AG08395 (cell line): ENCODE measurements at places on chromosomes 11 and 22.

GRCh38 chr11:6402061-6402470, 11.8 kb downstream of the SMPD1 start:
- DNase-seq = no peak

- no peak for DNase-seq
Measured at GRCh38 chr22:43407591-43407990, 4.2 kb upstream of the MPPED1 start.

DNA sequence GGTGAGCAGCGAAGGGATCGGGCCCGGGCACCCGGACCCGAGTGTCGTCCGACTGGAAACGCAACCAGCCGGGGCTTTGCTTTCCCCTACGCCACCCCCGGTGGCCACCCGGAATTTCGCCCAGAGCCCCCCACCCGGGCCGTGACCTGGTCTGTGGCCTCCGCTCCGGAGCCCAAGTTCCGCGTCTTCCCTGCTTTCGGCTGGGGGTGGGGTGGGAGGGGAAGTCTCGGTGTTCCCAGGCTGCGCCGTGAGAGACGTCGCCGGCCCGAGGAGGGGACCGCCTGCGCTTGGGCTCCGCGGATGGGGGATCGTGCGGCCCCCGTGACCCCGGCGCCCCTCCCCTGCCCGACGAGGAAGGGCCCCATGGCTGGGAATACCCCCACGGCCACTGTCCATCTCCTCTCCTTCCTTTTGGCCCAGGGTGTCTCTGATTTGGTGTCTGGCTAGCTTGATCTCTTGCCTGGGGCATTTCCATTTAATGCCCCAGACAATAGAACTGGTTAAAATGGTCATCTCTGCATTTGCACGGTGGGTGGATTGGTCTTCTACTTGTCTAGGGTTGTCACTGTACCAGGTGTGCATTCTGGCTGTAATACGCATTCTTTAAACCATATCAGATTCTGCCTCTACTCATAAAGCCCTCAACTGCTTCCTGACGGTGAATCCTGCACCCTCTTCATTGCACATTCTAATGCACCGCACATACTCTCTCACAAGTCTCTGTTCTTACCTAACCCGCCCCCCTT, 789 bp downstream of the SIK2 start:
- DNase-seq = peak; percentile 48

GRCh38 chr11:134017511-134018430, 51.1 kb upstream of the JAM3 start:
- DNase-seq = no peak

DNA sequence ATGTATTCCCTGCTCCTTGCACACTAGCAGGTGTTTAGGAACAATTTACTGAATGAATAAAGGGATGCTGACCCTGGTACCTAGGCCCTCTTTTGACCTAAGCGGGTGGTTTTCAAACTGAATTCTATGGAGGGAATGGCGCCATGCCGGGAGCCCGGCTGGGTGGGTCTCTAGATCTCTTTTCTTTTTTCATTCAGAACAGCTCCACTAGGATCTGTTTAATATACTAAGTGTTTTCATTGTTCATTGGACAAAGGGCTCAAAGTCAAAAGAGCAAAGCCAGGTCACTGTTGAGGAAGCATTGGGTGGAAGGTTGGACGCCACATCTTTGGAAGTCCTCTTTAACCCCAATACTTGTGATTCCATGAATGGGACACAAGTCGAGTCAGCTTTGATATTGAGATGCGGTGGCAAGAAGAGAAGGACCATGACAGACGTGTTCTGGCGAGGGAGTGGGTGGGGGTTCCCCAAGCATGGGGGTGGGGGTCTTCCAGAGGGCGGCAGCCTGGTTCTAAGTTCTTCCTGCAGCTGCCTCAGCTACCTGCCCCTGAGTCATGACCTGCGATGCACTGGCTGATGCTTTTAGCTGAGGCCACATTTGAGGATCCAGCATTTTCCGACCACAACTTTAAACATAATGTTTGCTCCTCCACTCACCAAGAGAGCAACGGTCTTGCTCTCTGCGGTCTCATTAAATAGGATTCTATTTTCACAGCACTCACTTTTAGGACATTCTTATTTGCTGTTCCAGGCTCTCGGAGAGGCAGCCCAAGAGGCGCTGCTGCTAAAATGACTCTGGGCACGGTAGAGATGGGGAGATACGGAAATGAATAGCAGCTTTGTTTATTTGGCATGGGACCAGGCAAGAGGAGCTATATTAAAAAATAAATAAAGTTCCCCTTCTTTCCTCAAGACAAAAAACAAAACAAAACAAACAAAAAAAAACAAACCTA, 100.6 kb downstream of the FBXO7 start:
- DNase-seq = no peak

DNA sequence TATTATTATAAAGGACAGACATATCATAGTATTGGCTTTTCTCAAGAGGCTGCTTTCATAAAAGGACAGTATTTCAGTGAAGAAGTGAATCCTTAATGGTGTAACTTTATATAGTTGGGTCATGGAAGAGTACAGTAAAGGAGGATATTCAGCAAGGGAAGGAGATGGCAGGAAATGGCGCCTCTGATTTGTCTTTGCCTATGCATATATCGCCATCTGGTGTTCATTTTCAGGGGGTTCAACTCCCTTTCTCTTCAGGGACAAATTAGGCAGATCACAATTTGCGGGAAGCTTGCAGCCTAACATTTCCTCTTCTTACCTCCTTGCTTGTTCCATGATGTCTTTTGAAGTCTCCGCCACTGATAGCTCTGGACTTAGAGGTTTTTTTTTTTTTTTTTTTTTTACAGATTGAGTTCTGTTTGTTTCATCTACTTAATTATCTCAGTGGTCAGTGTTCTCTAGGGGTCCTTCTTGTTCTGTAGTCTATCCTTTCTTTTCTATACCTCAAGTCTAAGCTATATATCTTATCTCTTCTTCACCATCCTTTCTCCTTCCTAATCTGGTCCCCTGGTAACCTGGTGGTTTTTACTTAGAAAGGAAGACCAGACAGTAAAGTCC, 21.8 kb upstream of the RRM1 start:
- peak; percentile 79 for DNase-seq

DNA sequence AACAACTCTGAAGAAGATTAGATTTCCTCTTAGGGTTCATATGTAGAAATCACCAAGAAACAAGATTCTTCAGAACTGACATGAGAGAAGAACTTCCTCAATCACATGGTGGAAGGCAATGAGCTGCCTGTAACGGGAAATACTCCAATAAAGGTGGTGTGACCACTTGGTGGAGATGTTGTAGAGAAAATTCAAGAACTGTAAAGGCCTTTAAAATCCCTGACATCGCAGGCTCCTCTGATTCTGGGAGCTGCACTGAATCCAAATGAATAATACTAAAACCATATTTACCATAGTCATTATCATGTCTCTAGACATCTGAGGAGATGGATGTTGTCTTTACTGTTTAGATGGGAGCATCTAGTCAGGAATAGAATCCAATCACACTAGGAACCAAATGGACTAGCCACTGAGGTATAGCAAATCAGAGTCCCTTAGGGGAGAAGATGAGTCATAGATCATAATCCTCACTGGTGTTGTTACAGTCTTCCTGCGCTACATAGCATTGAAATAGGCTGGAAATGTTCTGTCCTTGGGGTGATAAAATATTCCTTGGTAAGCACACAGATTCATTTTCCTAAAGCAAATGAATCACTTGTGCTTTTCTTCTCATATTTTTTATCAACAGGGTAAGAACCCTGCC, 321.6 kb upstream of the TENM4 start:
- no peak for DNase-seq

- DNase-seq = peak; percentile 75
Measured at GRCh38 chr22:42939941-42940653, 74.9 kb downstream of the PACSIN2 start.

- no peak for DNase-seq
Measured at GRCh38 chr11:58914821-58915543, 24.3 kb upstream of the GLYATL1 start.

GRCh38 chr11:83092488-83093384, 21.0 kb upstream of the RAB30 start:
- DNase-seq = no peak

- DNase-seq = no peak
Measured at GRCh38 chr22:46145361-46145851, 4.9 kb upstream of the PPARA start.

GRCh38 chr11:72899238-72899637, 85.0 kb downstream of the ATG16L2 start:
- DNase-seq = no peak

DNA sequence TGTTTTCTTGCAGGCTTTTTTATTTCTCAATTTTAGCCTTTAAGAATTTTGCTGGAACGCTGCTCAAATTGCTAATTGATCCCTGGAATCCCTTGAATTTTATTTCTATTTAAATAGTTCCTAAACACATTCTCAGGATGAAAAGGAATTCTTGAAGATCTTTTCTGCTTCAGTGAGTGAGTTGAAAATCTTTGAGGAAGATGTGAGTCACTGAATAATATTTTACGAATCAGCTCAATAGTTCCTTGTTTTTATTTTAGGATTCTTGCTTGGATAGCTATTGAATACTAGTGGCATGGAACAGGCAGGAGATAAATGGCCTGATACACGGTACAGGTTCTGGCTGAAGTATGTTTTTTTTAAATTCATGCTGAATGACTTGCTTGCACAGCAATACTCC, 194.6 kb upstream of the CCDC90B start:
- no peak for DNase-seq

DNA sequence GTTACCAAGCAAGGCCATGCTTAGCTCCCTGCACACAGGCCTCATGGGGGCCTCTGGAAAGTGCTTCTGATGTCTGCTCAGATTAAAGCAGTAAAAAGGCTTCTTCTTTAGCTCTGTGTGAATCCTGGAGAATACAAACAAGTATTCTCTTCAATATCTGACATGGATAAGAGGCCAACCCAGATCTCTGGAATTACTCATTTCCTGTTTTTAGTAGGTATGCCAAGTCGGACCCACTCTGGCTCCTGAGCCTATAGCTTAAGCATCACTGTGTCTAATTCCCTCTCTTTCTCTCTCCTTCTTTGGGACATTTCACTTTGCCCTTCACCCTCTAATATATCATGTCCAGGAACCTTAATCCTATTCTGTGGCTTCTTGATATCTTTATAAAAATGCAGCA, 529.6 kb upstream of the CCDC90B start:
- DNase-seq = no peak

DNA sequence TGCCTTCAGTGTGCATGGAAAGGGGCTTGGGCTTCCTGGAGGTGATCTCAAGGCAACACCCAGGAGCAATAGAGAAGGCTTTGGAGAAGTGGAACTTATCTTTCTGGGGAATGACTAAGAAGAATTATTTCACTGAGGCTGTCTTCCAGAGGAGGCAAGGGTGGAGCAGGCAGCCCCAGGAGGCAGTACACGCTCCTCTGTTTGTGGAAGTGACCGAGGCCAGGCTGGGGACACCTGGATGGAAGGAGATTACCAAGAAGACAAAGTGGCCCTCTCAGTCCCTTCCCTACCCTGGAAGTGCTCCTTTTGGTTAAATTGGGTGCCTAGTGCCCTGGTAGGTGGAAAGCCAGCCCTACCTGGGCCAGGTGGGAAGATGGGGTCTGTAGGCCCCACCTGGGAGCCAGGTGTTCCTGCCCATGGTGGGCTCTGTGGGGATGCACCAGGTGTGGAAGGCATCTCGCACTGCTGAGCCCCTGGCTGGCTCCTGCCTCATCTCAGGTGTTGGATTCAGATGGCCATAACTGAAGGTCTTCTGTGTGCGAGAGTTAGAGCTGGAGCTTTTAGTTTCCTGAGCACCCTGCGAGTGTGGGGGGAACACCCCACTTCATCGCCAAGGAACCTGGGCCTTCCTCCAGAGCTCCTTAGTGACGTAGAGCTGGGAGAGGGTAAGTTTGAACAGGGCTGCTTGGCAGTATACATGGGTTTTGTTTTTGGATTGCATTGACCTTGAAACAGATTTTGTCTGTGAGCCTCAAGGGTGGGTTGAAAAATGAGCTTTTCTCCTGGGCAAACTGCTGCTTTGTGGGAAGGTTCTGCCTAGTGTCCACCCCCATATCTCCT, 46.1 kb downstream of the MICAL2 start:
- no peak for DNase-seq

DNA sequence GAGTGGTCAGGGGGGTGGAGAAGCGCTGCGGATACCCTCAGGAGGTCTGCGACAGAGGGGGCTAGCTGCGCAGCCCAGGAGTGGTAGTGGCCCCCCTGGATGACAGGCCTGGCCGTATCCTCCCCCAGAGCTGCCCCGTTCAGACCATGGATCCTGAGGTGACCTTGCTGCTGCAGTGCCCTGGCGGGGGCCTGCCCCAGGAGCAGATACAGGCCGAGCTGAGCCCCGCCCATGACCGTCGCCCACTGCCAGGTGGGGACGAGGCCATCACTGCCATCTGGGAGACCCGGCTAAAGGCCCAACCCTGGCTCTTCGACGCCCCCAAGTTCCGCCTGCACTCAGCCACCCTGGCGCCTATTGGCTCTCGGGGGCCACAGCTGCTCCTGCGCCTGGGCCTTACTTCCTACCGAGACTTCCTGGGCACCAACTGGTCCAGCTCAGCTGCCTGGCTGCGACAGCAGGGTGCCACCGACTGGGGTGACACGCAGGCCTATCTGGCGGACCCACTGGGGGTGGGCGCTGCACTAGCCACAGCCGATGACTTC, 505 bp downstream of the NUDT22 start:
- no peak for DNase-seq

- DNase-seq = no peak
Measured at GRCh38 chr11:93648158-93648557, 13.3 kb upstream of the CEP295 start.

DNA sequence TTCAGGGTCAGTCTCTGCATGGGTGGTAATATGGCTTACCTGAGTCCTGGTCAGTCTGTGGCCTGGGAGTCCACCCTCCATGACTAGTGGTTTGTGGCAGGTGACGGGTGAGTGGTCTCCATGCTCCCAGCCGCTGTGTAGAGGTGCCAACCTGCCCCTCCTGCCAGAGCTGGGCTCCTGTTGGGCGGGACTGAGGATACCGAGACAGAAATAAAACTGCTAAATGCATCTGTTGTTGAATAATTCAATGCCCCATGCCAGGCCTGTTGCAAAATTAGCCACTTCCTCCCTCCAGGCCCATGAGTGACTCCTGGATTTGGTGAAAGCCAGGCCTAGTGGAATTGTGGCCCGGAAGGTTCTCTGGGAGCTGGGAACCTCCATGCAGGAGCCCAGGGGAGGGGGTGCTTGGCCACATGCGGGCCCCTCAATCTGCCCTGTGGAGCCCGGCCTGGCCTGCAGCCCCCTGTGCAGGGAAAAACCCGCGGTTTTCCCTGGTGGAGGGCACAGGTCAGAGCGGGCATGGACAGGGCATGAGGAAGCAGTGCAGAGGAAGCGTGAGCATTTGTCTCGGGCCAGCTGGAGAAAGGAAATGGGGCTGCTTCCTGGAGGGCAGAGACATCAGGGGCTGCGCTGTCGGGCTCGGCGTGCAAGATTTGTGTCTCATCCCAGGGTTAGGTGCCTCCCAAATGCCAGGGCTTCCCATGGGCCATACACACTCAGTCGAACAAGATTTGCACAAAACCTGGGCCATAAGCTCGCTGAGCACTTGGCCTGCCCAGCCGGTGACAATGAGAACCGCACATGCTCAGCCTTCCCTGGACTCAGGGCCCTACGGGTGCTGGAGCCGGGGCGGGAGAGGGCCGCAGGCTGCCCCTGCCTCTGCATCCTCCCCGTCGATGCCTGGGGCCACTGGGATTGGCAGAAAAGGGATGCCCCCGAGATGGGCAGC, 66.9 kb downstream of the KCNQ1 start:
- DNase-seq = no peak
